Activated naive CD4-positive, alpha-beta T cell (primary cell): ENCODE measurements at places on chromosomes 2 and 18.

DNA sequence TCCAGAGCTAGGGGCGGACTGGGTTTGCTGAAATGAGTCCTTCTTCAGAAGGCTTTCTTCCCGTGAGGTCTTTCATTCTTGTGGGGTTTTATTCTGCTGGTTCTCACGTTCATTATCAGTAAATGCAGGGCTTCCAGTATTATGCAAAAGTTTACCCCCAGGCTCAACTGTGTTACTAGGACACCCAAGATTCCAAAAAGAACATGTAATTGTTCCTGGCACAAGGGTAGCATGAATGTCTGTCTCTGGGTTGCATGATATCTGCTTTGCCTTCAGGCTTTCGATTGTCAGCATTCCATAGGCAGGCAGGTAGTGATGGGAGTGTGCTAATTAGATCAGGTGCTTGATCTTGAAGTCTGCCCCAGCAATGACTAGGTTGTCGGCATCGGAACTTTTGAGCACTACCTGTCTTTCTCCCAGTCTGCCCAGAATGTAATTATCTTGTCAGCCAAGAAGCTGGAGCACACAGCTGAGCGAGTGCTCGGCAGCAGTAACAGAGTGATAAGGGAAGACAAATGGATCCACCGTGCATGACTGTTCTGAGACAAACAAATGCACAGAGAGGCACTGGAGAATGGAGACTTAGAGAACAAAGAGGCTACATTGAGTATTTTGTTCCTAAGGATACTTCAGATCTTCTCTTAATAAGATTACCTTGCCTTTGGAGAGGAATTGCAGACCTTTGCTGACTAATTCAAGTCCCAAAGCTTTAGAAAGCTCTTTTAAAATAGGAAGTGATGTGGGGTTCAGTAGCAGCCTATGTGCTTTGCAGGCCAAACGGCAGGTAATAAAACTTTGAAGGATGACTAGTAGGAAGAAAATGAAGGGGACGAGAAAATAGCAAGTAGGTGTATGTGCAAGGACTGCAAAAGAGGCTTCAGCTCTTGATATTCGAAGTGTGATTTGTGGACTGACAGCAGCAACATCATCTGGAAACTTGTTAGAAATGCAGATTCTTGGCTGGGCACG, 41.9 kb downstream of the ITGB6 start:
- no peak for DNase-seq

GRCh38 chr2:216114714-216115531, 5.8 kb downstream of the XRCC5 start:
- peak; percentile 95 for DNase-seq

- DNase-seq: peak; percentile 64
Observed at GRCh38 chr2:171574149-171574795, 52.0 kb downstream of the CYBRD1 start.

DNA sequence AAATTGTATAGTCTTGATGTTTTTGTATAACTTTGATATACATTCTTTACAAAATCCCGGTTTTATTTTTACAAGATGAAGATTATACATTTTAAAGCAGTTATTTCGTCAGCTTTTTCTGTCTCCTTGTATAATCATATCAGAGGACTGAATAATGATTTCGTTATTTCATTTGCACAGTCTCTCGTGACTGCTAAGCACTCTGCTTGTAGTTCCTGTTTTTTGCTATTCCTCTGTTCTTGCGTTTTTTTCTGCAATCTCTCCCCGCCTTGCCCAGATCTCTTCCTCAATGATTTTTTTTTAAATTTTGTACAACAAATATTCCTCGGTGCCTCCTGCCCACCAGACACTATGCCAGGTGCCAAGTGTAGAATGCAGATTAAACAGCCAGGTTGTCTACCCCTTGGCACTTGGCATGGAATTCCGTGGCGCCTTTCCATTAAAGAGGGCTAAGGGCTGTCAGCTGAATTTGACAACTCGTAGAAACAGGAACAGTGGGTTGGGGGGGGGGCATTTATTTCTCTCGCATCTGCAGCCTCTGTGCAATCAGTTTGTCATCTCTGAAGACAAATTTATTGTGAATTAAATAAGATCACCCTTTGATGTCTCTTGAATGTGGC, 69.6 kb downstream of the KLHL29 start:
- DNase-seq: no peak

DNA sequence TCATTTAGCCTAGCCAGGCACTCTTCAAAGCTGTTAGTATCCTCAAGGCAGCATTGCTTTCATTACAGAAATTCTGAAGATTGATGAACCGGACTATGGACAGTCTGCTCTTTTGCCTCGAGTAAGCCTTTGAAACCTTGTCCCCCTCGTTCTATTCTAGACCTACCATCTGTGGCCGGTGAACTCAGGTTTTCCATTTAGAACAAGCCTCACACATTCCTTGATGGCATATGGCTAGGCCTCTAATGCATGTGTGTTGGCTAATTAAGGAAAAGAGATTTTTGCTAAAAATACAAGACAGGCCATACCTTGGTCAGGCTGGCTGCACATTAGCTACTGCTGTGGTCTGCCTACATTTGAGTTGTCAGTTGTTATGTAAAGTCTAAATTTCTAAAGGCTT, 111.8 kb downstream of the CERS6 start:
- DNase-seq: no peak

DNA sequence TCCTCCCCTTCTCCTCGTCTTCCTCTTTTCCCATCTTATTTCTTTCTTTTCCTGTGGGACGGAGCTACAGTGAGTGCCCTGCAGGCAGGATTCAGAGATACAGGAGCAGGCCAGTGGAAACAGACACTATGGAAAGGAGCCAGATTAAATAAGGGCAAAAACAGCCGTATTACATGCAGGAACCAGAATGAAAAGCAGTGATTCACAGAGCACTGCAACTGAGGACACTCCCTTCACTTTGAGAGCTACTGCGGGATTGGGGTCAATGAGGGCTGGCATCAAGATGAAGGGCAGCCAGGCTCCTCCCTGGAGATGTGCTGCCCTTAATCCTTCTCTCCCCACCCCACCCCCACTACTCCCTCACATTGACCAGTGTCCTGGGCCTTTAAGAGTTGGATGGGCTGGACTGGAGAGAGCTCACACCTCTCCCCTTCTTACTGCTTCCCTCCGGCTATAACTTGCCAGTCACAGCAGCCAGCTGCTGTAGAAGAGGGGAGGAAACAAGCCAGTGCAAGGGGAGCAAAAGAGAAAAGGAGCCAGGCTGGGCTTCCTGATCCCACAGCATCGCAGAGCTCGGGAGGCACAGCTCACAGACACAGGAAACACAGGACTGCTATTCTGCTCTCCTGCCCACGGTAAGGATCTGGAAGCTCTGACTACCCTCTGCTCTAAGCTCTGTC, at the start of gene PLCD4:
PLCD4 (plus strand) TSS at position 464 of the 680 bp plus-strand sequence. CDS start 7,841 bp downstream, outside the sequence.
- DNase-seq: no peak

GRCh38 chr2:19866771-19867170, 35.0 kb downstream of the TTC32 start:
- no peak for DNase-seq

DNA sequence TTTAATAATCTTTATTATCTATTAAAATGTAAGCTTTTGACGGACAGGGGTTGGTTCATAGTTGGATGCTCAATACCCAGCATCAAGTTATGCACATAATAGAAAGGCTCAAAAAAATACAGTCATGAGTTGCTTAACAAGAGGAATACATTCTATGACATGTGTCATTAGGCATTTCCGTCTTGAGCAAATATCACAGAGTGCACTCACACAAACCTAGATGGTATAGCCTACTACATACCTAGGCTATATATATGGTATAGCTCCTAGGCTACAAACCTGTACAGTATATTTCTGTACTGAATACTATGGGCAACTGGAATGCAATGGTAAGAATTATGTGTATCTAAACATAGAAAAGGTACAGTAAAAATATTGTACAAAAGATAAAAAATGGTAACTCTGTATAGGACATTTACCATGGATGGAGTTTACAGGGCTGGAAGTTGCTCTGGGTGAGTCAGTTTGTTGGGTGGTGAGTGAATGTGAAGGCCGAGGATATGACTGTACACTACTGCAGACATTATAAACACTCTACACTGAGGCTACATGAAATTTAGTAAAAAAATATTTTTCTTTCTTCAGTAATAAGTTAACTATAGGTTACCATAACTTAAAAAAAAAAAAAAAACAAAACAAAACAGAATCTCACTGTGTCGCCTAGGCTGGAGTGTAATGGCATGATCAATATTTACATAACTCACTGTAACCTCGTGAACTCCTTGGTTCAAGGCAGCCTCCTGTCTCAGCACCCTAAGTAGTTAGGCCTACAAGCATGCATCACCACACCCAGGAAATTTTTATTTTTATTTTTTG, 201.2 kb downstream of the NBAS start:
- DNase-seq: no peak

GRCh38 chr18:46502444-46502843, 154.6 kb downstream of the LOXHD1 start:
- DNase-seq: no peak

DNA sequence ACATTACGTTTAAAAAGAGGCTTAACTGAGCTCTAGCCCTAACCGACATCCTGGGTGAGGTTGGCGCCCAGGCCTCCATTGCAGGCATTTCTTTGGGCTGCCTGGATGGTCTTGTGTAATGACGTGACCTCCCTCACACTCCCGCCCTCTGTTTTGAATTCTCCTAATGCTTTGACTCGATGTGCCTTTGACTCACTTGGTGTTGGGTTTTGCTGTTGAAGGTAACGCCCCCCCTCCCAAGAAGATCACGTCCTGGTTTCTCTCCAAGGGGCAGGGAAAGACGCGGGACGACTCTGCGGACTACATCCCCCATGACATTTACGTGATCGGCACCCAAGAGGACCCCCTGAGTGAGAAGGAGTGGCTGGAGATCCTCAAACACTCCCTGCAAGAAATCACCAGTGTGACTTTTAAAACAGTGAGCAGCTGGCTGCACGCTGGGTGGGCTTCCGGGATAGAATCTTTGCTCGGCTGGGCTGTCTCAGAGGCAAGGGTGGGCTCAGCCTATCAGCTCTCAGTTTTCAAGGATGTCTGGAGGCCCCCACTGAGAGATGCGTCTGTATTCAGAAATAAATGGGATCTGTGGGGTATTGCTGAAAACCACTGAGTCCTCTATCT, 87.9 kb upstream of the ATG16L1 start:
- DNase-seq: no peak

DNA sequence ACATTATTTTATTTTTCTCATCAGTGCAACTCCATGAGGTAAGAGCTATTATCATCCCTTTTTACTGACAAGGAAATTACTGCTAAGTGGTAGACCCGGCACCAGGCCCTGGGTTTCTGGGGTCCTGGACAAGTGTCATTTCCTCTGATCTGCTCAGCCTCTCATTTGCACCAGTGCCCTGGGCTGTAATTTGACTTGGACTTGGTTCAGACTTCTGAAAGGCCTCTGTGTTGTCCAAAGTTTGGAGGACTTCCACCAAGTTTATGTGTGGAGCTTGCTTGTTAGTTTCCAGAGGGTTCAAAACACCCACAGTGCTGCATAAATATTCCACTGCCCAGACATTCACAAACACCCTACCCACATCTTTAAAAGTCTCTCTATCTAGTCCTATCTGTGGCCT, 44.0 kb upstream of the PPP1CB start:
- no peak for DNase-seq

DNA sequence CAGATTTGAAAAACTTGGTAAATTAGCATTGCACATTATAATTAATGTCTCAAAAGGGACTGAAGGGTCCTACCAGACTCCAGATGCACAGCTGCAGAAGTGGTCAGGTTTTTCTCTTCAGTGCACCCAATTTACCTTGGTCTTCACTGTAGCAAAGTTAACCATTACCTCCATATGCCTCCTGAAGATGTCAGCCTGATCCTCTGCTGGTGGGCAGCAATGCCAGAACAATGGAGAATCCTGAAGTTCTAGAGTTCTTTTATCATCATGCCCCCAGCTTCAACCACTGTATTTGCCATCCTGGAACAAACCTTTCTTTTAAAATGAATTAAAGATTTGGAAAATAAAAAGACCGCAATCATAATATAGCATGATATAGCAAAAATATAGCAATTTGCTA, 1774.8 kb upstream of the CELF4 start:
- no peak for DNase-seq

GRCh38 chr2:27245626-27246025, 17.2 kb downstream of the SLC30A3 start:
- DNase-seq: no peak

DNA sequence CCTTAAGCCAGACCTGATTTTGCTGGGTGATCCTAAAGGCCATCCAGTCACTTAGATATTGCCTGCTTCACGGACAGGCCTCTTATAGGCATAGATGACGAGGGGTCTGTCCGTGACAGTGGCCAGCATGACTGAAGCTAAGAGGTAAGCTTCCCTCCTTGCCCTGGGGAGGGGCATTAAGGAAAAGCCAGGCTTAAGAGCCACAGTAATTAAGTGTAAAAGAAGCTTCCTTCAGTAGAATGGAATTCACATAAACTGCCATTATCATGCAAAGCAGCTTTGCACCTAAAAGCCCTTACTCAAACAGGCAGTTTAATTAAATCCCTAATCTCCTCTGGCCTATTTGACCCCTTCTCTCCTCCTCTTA, 99.4 kb upstream of the PKDCC start:
- DNase-seq: no peak

GRCh38 chr2:61733563-61733962, 120.3 kb downstream of the FAM161A start:
- no peak for DNase-seq

DNA sequence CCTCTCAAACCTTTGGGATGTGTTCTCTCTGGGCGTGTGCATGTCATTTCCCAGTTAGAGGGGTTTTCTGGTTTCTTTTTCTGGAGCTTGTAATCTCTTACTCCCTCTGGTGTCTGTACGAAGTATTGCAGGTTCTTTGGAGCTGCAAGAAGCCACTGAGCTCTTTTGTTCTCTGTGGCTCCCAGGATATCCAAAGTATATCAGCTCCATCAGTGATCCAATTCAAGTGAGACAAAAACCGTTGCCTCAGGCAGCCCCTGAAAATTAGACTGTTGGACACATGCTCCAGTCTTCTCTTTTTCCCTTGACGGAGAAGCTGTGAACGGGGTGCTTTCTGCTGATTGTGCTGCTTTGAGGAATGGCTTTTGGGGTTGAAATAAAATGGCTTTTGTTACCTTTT, 59.0 kb upstream of the LDLRAD4 start:
- DNase-seq: no peak

DNA sequence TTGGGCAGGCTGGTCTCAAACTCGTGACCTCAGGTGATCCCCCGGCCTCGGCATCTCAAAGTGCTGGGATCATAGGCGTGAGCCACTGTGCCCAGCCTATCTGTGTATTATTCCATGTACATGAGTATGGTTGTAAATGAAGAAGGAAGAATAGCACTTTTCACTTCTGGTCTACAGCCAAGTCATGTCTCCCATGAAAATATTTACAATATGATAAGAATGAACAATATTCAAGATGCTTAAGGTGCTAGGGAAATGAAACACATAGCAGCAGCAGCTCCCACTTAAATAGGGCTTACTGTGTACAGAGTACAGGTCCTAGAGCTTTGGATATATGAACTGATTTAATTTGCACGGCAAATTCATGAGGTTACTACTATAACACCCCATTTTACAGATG, 70.3 kb upstream of the COL5A2 start:
- DNase-seq: no peak
